ENCODE measurements at places on chromosomes 5 and 9.

GRCh38 chr5:74576941-74577456 is 63.5 kb downstream of the ENC1 start:
- no peak for DNase-seq

- no peak for DNase-seq
These were observed 102.5 kb upstream of the ERCC6L2 start for GRCh38 chr9:95773053-95773418.

- no peak for DNase-seq
These were observed 255.3 kb downstream of the SYK start for GRCh38 chr9:91056917-91057316.

- peak; percentile 35 for DNase-seq
These were observed 31.6 kb upstream of the CTSL start for GRCh38 chr9:87694236-87694755.

DNA sequence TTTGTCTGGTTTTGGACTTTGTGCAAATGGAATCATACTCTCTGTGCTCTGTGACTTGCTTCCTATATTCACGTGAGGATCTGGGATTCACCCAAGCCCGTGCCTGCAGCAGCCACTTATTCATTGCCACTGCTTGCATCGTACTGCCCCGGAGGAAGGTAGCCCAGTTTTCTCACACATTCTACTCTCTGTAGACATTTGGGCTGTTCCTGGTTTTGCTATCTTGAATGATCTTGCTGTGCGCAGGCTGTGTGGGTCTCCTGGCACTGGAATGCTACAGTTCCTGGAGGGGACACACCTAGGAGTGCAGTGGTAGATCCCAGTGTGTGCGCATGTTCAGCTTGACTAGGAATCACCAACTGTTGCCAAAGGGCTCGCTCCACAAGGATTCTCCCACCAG is 99.2 kb upstream of the BOD1 start:
- DNase-seq: no peak

GRCh38 chr9:6305954-6306563 is 22.1 kb upstream of the TPD52L3 start:
- DNase-seq: no peak

- DNase-seq: no peak
These were observed 106.0 kb downstream of the CD180 start for GRCh38 chr5:67090593-67090992.

GRCh38 chr5:142939884-142940283 is 169.7 kb downstream of the ARHGAP26 start:
- DNase-seq: no peak

- DNase-seq: no peak
These were observed 20.5 kb upstream of the RALGPS1 start for GRCh38 chr9:126894052-126894603.

DNA sequence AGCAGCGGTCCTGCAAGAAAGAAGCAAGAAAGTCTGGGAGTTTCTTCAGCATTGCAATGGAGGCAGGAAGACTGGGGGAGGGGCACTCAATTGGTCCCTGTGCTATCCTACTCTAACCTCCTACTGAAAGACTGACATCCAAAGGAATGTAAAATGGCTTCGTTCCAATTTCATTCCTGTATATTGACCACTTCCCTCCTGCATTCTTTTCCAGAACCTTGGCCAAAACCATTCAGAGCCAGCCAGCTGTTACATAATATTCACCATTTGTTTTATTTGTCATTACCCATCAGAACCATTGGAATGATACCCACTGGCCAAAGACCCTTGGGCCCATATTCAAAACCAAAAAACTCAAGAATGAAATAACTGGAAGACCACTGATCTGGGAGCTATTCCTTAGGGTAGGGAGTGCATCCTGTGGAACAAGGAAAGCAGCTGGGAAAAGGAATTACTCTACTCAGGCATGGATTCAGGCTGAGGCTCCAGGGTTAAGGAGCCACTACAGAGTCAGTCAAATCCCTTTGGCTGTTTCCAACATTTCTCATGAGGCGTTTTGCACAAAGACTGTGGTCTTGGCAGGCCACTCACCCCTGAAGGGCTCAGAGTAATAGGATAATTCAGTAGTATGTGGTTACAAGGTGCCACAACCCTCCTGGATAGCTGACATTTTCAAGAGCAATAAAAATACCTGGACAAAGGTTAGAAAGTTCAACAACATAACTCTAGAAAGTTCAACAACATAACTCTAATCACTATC is 148.7 kb upstream of the SLC1A3 start:
- no peak for DNase-seq

- DNase-seq: no peak
These were observed 69.3 kb upstream of the IL17B start for GRCh38 chr5:149448431-149448830.

- DNase-seq: peak; percentile 92
These were observed 31.2 kb downstream of the CDK7 start for GRCh38 chr5:69265931-69266330.

DNA sequence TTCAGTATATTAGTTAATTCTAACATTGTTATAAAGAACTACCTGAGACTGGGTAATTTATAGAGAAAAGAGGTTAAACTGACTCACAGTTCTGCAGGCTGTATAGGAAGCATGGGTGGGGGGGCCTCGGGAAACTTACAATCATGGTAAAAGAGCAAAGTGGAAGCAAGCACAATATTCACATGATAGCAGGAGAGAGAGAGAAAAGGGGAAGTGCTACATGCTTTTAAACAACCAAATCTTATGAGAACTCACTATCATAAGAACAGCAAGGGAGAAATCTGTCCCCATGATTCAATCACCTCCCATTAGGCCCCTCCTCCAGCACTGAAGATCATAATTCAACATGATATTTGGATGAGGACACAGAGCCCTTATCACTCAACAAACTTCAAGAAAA is 324.9 kb downstream of the ZNF608 start:
- no peak for DNase-seq

DNA sequence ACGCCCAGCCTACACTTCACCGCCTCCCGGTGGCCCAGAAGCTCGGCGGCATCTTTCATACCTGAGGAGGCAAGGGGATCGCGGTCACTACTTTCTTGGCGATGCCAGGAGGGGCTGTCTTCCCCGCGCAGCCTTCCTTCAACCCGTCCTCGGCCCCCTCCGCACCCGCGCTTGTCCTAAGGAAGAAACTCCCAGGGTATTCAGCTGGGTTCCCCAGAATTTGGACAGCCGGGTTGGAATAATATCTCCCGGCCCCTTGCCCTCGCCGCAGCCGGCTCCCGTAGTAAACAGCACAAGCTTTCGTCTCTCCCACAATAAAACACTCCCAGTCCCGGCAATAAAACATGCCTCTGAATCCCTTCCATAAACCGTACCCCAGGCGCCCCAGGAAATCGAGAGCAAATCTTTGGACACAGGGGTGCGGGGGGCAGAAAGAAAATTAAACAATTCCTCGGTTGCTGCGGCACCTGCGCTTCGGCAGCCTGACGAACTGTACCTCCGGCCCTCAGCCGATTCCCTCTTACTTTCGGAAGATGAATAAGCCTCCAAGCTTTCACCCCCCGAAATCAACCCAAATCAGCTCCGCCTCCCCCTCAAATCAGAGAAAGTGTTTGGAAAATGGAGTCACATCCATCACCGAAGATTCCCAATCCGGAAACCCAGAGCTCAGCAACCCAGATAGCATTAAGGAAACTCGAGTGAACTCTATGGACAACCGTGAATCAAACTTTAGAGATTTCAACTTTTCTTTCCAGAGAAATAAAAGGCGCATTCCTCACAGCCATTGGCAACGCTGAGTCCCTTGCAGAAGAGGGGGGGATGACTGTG is 1.1 kb downstream of the OTP start:
- peak; percentile 67 for DNase-seq

- DNase-seq: peak; percentile 77
These were observed 3.2 kb downstream of the RAB24 start for GRCh38 chr5:177300236-177300880.

GRCh38 chr9:27094640-27095298 is 14.3 kb upstream of the TEK start:
- no peak for DNase-seq

- DNase-seq: no peak
These were observed 24.2 kb downstream of the ENHO start for GRCh38 chr9:34498553-34498952.

DNA sequence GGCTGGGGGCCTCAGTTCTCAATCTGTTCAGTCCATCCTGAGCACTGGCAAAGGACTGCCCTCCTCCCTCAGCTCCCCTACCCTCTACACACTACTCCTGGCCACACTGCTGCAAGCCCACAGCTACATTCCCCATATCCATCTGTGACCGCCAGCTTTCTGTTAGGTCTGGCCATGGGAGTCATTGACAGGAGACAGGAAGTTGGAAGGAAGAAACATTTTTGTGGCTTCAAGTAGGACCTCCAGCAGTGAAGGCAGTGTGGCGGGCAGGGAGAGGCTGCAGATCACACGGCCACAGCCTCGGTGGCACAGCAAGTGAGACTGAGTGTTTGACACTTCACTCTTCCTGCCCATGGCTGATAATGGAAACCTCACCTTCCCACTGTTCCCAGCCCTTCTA is 55.9 kb downstream of the SECISBP2 start:
- DNase-seq: no peak

DNA sequence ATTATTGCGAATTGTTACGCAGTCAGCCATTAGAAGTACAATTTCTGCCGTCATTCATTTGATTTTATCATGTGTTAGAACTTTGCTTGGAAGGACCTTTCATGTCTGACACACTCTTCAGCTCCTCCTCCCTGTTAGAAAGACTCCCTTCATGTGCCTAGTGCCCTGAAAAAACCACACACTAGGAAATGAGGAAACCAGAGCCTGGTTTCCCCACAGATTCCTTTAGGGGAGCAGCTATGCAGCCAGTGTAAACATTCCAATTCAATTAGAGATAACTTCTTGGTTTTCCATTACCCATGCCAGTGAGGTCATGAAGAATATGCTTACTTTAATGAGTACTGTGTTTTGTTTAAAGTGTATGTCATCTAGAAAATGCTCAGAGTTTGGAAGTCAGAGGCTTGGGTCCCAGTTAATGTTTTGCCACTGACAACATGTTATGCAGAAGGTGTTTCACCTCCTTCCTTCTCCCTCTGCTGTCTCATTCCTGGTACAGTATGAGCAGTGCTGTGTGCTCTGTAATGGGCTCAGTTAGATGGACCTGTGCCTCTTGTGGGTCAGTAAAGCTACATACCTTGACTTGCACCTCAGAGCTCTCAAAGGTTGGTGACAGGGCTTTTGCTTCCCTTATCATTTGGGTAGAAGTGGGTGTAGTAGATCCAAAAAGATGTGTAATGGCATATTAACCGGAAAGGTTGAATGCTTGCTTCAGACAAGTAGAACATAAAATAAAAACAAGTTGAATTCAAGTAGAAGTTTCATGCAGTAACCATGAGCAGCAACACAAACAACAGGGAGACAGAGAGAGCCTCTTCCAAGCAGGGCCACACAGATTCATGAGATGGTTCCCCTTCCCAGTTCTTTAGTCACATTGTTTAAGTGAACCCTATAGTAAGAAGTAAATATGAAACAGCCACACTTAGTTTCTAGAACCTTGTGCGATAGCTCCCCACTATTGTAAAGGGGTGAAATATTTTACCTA is 52.6 kb upstream of the TNFAIP8 start:
- no peak for DNase-seq

- DNase-seq: no peak
These were observed 156.1 kb upstream of the DAB2 start for GRCh38 chr5:39580702-39581453.

DNA sequence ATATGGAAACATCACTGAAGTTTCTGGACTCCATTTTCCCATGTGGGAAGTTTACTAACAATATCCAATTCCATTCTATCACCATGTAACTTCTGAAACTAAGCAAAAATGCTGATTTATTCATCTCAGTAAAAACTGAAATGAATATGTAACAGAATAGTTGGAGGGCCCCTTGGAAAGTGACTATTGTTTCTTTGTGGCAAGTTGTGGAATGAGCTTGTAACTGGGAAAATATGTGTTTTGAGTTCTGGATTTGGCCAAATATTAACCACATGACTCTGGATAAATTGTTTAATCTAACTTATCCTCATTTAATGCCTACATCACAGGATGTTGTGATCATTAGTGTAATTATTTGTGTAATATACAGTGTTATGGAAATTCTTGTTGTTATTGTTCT is 619.3 kb downstream of the TLE4 start:
- DNase-seq: no peak

DNA sequence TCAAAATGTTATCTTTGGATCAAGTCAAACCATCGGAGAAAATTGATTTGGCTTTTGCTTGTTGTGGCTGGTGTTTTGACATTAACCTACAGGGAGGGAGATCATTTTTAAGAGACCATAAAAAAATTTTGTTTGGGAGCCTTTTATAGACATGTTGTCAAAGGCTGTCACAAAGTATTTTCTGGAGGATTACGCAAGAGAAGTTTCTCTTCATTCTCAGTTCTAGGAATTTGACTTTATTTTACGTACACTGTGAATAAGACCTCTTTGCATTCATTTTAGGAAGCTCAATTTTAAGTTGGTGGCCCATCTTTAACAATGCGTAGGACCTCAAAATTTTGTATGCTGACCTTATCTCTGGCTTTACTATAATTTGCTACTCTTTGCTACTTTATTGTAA is 50.2 kb upstream of the SLC44A1 start:
- no peak for DNase-seq

DNA sequence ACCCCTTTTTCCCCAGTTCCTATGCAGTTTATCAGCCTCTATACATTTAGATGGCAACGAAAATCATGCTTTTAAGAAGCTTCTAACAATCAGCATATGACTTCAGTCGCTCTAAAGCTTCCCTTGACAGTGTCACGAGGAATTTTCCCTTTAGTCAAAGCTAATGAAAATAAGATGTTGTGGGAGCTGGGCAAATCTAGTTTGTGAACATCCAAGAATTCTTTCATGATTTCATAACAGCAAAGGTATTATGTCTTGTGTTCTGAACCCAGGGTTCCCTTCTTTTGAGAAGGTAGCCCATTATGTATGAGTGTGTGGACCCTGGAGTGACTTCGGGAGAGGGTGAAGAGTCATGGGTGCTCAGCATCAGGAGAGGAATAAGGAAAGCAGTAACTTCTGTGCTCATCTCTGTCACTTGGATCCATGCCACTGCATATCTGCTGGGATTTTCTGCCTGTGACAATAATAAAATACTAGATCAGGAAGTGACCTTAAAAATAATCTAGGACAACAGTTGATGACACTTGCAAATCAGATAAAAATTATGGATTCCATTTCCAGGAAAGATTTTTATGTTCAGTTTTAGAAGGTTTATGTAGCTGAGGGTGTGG is 102.4 kb downstream of the PCSK1 start:
- DNase-seq: no peak

DNA sequence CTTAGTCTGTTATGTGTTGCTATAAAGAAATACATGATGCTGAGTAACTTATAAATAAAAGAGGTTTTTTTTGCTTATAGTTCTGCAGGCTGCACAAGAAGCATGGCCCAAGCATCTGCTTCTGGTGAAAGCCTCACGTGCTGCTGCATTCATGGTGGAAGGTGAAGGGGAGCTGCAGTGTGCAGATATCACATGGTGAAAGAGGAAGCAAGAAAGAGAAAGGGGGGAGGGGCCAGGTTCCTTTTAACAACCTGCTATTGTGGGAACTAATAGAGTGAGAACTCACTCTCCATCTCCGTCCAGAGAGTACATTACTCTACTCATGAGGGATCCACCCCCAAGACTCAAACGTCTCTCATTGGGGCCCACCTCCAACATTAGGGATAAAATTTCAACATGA is 12.5 kb upstream of the PARP8 start:
- DNase-seq: no peak

Data from endodermal cell (in vitro differentiated cells).